ENCODE measurements at places on chromosomes 1 and 21.
A peak's percentile ranks its signal among the peaks of the same experiment; 100 is the strongest.

GRCh38 chr1:63592536-63593302 lies 492 bp upstream of the PGM1 start:
- DNase-seq, result no peak

DNA sequence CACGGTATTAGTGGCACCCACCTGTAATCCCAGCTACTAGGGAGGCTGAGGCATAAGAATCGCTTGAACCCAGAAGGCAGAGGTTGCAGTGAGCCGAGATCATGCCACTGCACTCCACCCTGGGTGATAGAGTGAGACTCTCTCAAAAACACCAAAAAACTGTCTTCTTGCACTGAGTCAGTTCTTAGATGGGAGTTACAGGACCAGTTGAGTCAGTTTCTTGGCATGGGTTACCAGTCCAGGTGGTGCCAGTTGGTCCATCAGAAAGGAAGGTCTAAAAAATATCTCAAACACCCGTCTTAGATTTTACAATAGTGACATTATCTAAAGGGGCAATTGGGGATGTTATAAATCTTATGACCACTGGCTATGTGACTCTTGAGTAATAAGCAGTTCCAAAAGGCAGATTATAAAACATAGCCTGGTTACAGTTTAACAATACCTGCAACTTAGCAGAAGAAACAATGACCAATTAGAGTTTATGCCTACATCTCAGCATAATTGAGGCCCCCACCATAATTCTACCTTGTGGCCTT lies 206.9 kb upstream of the FGGY start:
- DNase-seq, result no peak

GRCh38 chr1:170460001-170460400 lies 72.0 kb upstream of the GORAB start:
- DNase-seq, result no peak

GRCh38 chr1:36638268-36638667 lies 155.6 kb upstream of the CSF3R start:
- no peak for DNase-seq

- DNase-seq, result no peak
These were observed 218.7 kb downstream of the FMN2 start for GRCh38 chr1:240310226-240310925.

GRCh38 chr1:85581802-85582686 lies 1.5 kb downstream of the CCN1 start:
- DNase-seq, result no peak

GRCh38 chr1:111586112-111586511 lies 33.5 kb upstream of the RAP1A start:
- no peak for DNase-seq

GRCh38 chr1:196910215-196910614 lies 22.4 kb downstream of the CFHR4 start:
- DNase-seq, result no peak

GRCh38 chr21:17231124-17231523 lies 281.7 kb upstream of the CXADR start:
- no peak for DNase-seq

- DNase-seq, result no peak
These were observed 1.4 kb downstream of the EVA1C start for GRCh38 chr21:32413697-32414578.

GRCh38 chr1:166127003-166127402 lies 39.8 kb downstream of the FAM78B start:
- DNase-seq, result no peak

- peak; percentile 65 for DNase-seq
These were observed 88.0 kb upstream of the ZNF648 start for GRCh38 chr1:182149411-182149965.

DNA sequence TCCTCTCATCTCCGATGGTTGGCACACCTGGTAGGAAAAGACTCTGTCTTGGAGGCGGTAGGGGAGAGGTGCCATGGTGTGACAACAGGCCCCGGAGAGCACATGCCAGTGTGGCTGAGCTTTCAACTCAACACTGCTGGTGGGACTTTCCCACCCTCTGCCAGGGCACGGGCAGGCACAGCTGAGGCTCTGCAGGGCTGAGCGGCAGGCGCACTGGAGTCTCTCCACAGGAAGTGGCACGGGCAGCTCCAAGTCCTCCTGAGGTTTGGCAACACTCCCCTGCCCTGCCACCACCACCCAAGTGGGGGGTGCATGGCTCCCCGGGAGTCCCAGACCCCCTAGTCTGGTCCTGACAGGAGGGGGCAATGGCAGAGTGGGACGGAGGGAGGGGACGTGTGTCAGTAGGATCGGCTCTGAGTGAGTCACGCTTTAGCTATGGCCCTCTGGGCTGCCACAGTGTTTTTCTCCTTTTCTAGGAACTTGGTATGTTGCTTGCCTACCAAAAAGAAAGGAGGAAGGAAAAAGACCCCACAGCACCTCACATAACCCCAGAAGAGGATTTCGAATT lies 27.3 kb upstream of the EVA1B start:
- peak; percentile 63 for DNase-seq

All from epithelial cell of proximal tubule (primary cell).